NCI-H524 (cell line): ENCODE measurements at places on chromosomes 7 and 10.
A peak's percentile ranks its signal among the peaks of the same experiment; 100 is the strongest.

DNA sequence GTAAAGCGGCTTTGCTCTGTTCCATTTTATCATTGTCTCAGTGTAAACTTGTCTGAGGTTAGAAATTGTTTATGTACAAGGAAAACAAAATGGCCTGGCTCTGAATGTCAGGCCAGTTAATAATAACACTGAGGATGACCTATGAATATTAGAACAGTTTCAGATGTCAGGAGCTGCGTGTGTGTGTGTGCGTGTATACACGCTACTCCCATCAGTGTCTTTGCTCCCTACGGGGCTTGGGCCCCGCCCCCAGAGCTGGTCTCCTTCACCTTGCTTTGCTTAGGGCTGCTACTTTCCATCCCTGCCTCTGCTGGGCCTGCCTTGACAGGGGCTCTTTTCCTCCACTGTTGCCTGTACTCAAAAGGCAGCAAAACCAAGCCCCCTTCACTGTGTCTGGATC lies 142.3 kb upstream of the BET1 start:
- DNase-seq, result no peak

GRCh38 chr7:30347226-30348082 lies 63.1 kb downstream of the ZNRF2 start:
- DNase-seq, result no peak

- no peak for DNase-seq
Measured at GRCh38 chr7:47724335-47724982, 142.5 kb upstream of the TNS3 start.

- peak; percentile 2 for DNase-seq
Measured at GRCh38 chr7:96219378-96220130, 102.3 kb downstream of the SLC25A13 start.

DNA sequence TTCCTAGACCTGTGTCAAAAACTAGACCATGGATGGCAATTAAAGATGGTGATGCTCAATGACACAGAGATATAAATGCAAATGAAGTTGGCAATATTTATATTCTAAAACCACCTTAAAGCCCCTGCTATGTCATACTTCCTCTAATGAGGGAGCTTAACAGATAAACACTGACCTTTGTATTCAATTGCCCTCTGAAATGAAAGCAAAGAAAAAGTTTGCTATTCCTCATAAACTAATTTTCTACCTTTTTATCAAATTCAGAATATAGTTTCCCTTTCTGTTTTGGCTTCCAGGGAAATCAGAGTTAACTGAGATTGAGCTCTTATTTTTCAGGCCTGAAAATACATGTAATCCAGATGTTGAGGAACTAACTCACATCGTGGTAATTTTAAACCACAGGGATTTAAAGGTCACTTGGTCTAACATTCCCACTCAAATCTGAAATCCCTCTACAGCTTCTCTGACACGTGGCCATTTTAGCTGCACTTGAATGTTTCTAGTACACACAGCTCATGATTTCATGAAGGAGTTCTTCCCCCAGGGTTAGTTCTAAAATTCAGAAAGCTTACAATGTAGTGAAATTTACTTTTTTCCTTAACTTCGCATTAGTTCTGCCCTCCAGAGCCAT lies 37.9 kb upstream of the ABCB5 start:
- no peak for DNase-seq

DNA sequence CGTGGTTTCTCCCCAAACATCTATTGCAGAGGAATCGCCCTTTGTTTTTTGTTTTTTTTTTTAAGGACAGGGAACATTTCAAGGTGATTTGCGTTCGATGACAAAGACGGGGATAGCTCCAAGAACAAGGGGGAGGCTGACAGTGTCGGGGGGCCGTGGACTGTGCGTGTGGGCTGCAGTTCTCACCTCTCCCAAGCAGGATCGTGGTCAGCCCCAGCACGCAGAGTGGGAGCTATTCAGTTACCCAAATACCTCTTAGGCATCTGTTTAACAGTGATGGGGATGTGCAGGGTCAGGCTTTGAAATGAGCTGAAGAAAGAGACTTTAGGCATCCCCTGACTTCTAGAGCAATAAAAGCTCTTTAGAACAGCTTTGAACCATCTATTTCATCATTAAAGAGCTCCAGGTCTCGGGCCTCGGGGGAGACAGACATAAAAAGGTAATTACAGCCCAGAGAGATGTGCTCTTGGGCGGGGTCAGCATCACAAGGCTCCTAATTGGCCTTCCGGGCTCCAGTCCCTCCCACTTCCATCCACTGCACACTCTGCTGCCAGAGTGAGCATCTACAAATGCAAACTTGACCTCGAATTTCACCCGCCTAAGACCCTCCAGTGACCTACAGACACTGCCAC lies 97.3 kb downstream of the MYL10 start:
- DNase-seq, result peak; percentile 8

DNA sequence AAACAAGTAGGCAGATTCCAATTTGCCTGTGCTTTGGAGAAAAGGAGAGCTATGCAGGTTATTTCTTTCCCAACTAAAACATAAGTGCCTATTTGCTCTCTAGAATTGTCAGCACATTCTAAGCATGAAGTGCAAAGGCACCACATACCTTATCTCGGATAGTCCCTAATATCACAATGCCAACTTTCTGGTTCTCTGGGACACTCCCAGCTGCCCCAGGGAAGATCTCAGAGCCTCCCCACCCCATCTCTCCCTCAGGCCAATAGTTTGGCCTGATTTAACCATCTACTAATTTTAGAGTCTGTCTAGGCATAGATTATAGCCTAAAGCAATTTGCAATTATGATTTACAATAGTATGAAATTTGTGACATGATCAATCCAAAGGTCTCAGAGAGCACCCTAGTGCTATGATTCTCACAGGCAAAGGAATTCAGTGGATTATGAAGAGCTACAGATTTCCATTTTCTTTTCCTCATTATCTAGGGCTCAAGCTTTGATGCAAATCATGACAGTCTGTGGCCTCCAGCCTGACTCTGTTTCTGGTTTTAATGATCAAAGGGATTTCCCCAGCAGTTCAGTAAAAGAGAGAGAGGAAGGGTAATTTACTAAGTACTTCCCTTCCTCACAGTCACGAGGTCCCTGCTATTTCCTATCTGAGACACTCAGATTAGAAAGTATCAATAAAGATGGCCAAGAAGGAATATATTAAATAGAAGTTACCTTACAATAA lies 29.0 kb upstream of the IL6 start:
- DNase-seq, result no peak

- DNase-seq, result no peak
Measured at GRCh38 chr7:44709945-44710596, 38.6 kb upstream of the ZMIZ2 start.

- no peak for DNase-seq
Measured at GRCh38 chr7:37216156-37216852, 232.4 kb downstream of the ELMO1 start.
